ENCODE measurements at places on chromosomes 2 and 18. TPM values are rescaled to one million over a fixed set of nuclear protein-coding genes. Genes with fewer than 3 reads are reported as not detected.

DNA sequence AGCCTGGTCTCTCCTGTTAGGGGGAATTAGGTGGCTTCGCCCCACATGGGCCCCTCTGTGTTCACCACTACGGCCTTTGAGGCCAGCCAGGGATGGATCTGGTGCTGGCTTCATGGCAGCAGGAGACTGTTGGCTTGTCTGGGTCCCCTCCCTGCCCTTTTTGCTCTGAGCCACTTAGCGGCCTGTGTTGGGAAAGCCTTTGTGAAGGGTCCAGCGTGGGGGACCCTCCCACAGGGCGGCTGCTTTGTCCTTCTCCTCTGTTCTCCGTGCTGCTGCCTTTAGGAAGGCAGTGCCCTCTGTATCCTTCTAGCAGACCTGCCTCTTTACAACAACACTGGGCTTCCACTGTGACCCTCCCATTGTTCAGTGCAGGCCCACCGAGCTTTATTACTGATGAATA is 118.4 kb downstream of the TSN start:
- ATAC-seq, result no peak

DNA sequence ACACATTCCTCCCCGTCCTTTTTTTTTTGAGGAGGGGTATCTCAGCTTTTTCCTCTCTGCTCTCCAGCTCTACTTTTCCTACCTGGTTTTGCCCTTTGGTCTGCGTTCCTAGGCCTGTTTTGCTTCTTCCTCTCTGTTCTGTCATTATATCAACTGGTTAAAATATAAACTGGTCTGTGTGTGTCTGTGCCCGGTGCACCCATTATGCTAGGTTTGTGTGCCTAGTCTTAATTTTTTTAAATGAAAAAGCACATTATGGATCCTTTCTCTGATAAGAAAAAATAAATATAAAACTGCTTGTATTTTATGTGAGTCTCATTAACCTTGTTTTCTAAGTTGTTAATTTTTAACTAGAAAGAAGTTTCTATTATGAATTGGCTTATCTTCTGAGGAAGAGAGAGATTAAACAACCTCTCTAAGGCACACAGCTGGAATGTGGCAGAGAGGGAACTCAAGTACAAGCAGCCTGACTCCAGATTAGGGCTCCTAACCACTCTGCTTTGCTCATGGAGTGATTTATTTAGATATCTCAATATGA is 17.4 kb downstream of the SLC38A11 start:
- no peak for ATAC-seq

DNA sequence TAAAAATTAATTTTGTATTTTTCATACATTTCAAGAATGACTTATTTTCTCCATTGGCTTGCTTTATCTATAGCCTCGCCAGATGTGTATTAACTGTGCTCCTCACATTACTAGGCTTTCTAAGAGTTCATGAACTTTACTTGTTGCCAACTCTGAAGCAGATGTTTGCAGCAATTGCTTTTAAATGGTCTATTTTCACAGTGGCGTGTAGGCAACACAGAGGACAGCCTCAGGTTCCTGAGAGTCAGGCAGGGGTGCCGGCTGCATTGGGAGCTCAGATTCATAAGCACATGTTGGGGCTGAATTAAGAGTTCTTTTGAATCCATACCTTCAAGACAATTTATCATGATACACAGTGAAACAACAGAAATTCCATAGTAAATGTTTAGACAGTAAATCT is 179.2 kb upstream of the PXDN start:
- ATAC-seq, result no peak

DNA sequence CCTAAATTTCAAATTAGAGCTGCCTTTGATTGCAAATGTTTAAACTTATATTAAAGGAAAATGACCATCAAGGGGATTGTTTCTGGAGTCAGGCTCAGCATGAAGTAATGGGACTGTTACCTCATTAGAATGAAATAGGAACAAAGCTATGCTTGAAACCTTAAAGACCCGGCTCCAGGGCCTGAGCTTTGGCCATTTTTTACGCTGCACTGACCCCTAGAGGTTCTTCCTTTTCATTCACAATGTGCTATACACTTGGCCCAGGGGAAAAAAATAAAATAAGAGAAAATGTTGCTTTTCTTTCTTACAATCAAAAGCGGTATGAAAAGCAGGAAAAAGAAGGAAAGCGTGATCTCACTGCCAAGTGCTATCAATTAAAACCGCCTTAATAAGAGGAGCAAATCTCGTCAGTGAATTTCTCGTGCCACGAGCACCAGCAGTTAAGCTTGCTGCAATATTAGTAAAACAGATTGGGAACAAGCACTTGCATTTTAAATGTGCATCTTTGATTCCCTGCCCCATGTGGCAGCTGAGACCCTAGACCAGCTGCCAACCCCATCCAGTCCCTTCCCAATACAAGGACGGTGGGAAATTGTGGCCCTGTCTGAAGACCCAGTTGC is 96.6 kb downstream of the MBD2 start:
- no peak for ATAC-seq

GRCh38 chr2:213187833-213188532 is 36.6 kb upstream of the IKZF2 start:
- no peak for ATAC-seq

GRCh38 chr2:219508971-219509779 is 5.1 kb upstream of the ASIC4 start:
- ATAC-seq, result peak; percentile 6

DNA sequence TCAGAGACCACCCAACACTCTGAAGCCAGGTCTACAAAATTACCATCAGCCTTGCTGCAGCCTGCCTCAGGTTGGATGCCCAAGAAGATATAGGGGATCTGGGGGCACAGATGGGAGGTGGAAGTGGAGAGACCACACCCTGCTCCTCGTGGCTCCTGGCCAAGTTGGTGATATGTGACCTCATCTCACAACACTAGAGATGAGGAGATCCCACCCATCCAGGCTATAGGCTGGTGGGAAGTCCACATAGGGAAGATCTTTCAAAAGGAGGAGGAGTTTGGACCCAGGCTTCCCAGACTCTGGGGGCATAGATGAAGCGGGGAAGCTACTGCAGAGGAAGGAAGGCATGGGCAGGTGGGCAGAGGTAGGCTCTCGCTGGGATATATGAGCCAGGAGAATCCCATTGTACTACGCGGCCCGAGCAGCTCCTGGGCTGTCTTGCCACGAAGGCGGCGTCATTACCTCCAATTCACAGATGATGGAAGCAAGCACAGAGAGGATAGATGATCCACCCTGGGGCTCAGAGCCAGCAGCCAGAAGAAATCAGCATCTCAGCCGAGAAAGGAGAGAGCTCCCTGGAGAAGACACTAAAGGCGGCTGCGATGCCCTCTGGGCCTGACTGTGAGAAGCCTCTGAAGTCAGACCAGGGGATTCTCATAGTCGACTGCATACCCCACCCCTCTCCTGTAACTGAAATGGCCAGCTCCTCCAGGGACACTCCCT is 96.0 kb downstream of the RHOB start:
- ATAC-seq, result peak; percentile 19

- ATAC-seq, result no peak
These were observed 36.8 kb downstream of the STON1 start for GRCh38 chr2:48566592-48567310.

DNA sequence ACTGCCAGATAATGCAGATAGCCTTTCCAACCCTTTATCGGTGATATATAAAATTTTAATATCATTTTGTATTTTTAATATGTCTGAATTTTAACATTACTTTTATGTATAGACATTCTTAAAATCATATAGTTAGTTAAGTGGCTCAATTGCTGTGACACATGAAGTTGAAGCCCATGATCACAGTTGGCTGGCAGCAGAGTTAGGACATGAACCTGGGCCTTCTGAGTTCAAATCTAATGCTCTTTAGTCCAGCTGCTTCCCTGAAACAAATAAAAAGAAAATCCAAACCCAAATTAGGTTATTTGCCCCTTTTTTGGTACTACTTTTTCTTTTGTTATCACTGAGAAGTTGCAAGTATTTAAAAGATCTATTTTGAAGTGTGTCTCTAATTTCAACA is 5.6 kb downstream of the ELP2 start:
- ATAC-seq, result no peak

GRCh38 chr2:5064687-5065086 is 627.5 kb upstream of the SOX11 start:
- ATAC-seq, result no peak

DNA sequence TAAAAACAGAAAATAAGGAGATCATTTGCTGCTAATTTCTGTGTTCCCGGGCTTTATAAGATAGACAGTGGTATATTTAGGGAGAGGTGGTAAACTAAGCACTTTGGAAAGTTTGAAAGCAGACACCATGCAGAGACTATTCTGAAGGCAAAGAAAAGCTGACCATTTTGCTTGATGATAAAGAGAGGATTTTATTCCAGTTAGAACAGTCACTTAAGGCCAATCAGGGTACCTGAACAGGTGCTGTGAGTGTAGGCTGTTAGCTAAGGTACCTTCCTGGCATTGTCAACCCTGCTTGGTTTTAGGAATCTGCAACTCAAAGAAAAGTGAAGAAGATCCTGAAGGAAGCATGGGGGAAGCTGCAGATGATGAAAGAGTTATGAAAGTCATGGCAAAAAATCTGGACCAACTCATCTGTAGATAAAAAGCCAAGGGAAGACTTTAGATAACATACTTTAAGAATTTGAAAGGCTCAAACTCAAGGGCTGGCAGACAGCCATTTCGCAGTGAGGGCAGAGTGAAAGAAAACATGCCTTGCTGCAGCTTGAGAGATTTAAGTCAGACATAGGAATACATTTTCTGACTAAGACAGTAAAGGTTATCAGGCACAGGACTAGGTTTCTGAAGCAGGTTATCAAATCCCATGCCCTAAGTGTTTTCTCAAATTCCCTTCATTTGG is 80.1 kb upstream of the ARL5A start:
- no peak for ATAC-seq

DNA sequence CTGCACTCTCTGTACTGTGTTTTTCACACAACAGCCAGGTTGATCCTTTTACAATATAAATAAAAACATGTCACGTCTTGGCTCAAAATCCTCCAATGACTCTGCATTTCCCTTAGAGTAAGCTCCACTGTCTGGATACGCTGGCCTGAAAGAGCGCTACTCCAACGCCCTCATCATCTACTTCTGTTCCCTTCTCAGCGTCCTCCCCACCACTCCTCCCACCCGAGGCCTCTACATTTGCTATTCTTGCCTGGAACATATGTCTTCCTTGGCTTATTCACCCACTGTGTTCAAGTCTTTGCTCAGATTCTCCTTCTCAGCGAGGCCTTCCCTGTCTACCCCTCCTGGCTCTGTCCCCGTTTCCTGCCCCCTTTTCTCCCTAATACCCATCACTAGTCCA is 37.6 kb downstream of the EPB41L3 start:
- ATAC-seq, result no peak

- no peak for ATAC-seq
These were observed 101.5 kb downstream of the CDH7 start for GRCh38 chr18:65852273-65852672.

DNA sequence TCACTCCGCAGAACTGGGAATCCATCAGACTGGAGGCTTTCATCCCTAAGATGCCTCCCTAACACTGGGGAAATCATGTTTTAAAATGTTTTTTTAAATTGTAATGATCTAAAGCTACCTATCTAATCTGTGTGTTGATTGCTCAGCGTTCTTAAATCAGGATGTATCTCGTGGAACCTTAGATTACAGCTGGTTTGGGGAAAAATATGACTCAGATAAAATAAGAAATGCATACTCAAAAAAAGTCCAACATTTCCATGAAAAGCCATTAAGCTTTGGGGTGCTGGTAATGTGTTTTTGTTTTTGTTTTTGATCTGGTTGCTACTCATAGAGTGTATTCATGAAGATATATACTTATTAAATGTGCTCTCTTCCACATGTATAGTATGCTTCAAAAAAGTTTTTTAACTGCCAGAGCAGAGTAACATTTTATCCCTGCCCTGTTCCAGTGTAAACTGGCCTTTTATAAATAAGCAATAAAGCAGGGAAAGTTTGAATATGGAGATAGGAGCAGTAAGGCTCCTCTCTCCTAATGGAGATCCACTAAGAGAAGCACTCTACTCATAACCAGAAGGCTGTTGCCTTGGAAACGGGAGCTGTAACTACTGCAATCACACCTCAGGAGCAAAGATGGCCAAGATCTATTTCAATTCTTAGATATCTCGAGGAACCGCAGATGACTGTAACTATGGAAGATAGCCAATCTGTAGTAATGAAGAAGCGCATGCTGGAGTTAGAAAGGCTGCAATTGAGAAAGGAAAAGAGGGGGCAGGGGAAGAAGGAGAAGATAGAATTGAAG is 41.6 kb downstream of the ANKRD44 start:
- ATAC-seq, result no peak

- ATAC-seq, result no peak
These were observed 3.3 kb upstream of the WNT10A start for GRCh38 chr2:218877331-218877730.

- peak; percentile 65 for ATAC-seq
These were observed 11.5 kb downstream of the GNLY start for GRCh38 chr2:85705680-85706039.

DNA sequence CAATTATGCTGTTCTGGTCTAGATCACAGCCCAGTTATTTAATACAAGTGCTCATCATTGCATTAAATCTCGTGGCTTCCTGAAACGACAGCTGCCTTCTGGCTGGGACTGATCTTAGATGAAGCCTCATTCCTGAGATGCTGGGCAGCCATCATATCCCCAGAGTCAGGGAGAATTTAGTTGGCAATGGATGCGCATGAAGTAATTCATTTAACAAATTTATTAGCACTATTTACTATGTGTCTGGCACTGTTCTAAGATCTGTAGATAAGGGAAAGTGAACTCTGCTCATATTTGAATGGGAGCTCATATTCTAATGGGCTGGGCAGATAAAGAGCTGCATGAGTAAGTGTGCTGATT is 244.7 kb downstream of the KCNS3 start:
- no peak for ATAC-seq

DNA sequence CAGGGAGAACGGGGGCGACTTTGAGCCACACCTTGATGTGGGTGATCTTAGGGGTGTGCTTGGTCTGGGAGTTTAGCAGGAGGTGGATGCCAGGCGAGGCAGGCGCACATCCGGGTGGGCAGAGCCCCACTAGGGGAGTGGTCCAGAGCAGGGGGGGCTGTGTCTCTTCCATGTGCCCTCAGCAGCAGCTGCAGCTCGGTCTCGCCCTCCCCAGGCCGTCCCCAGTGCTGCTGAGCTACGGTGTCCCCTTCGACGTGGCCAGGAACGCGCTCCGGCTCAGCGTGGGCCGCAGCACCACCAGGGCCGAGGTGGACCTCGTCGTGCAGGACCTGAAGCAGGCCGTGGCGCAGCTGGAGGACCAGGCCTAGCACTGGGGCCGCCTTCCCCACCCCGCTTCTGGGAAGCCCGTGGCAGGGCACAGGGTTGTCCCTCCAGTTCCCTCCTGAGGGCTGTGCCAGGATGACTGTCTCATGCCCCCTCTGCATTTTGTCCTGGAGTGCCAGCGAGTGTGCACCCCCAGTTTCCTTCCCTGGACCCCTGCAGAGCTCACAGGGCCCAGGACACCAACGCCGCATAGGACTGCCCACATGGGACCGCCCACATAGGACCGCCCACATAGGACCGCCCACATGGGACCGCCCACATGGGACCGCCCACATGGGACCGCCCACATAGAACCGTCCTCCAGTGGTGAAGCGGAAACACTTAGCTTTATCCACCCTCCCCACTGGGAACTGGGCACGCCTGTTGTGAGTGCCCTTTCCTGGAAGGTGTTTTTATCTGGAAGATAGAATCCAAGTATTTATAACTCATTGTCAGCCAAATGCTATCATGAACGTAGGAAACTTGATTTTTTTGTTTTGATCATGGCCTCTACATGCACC is 1.9 kb upstream of the ESPNL start:
- peak; percentile 94 for ATAC-seq

The RAMP1 gene
- total RNA-seq, result 2.2 TPM

The TUBA3E gene
- not detected for total RNA-seq

The ATP6V1B1 gene
- total RNA-seq, result 2.4 TPM

The TOGARAM2 gene
- total RNA-seq, result 0.16 TPM

The FTCDNL1 gene
- total RNA-seq, result 1.6 TPM

The FBXO41 gene
- total RNA-seq, result 0.92 TPM

The GLI2 gene
- total RNA-seq, result 0.72 TPM

The HOXD13 gene
- not detected for total RNA-seq

The UGT1A10 gene
- total RNA-seq, result 6.9 TPM

The ANKRD29 gene
- total RNA-seq, result 11.2 TPM

The PAX8 gene
- total RNA-seq, result 6.1 TPM

Data from esophagus mucosa (tissue), 1 donor.